Upper lobe of left lung (tissue), 6 donors: ENCODE measurements at places on chromosomes 7 and 10. TPM values are rescaled to one million over a fixed set of nuclear protein-coding genes. Genes with fewer than 3 reads are reported as not detected.

GRCh38 chr7:155670521-155670920 lies 26.1 kb downstream of the RBM33 start:
- DNase-seq, result no peak
- peak overlapping the region; percentile 54 for H3K27ac ChIP-seq
- H3K27me3 ChIP-seq, result no peaks in the 10 kb centered on the region

Gene ARMC3
- total RNA-seq, result 7.4 TPM

DNA sequence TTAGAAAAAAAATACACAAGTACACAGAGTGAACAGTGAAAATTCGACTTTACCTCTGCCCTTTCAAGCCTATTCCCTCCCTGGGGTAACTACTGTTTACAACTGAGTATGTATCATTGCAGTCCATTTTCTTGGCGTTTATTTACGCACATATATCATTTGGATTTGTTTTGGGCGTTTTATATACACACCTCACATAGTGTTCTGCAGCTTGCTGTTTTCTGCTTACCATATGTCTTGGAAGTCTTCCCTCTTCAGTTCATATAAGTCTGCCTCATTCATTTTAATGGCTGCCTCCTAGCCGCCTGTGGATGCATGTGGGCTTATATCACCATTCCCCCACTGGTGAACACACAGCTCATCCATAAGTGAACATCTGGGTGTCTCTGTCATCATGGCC lies 41.6 kb upstream of the COL13A1 start:
- no peaks in the 10 kb centered on the region for H3K27me3 ChIP-seq
- no peak for DNase-seq
- no peaks in the 10 kb centered on the region for H3K36me3 ChIP-seq
- no peaks in the 10 kb centered on the region for H3K4me1 ChIP-seq
- no peak overlapping the region for H3K27ac ChIP-seq

GRCh38 chr10:98374217-98374985 lies 40.6 kb downstream of the PYROXD2 start:
- no peaks in the 10 kb centered on the region for H3K36me3 ChIP-seq
- H3K4me3 ChIP-seq, result no peak overlapping the region
- H3K4me1 ChIP-seq, result peaks cover 3% of the 10 kb centered on the region
- DNase-seq, result no peak

DNA sequence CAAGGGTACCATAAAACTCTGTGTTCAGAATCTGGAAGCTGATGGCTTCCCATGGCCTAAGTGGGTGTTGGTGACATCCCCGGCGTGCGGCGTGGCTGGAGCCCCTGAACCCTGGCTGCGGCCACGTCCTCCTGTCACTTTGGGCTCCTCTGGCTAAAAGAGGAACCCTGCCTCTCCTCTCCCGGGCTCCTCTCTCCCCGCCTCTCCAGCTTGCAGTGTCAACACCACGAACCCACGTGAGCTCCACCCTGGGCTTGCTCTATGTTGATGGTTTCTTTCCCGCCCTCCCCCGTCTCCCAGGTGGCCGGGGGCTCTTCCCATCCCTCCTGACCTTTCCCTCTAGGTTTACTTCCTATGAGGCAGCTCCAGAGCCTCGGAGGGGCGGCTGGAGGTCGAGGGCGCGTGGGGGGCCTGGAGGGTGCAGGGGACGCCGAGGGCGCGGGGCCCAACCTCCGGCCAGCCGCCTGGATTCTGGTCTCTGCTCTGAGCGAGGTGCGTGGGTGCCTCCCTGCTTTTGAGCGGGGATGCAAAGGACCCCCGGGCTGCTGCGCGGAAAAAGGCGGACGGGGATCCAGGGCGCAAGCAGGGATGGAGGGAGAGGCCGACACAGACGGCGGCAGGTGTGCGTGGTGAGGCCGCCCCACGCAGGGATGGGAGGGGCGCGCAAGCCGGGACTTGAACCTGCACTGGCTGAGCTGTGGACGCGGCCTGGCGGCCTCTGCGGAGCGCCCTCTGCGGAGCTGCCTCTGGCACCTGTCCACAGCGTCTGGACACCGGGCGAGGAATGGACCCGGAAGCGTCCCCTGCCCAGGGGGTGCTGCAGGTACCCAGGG lies 115.5 kb upstream of the DIP2C start:
- H3K27ac ChIP-seq, result no peak overlapping the region
- no peak overlapping the region for H3K4me3 ChIP-seq
- H3K27me3 ChIP-seq, result no peaks in the 10 kb centered on the region
- no peaks in the 10 kb centered on the region for H3K36me3 ChIP-seq
- H3K4me1 ChIP-seq, result peaks cover 10% of the 10 kb centered on the region

Gene RELN
- total RNA-seq, result not detected

- no peaks in the 10 kb centered on the region for H3K36me3 ChIP-seq
- no peak overlapping the region for H3K27ac ChIP-seq
- no peaks in the 10 kb centered on the region for H3K27me3 ChIP-seq
- H3K4me1 ChIP-seq, result no peaks in the 10 kb centered on the region
- DNase-seq, result no peak
- H3K4me3 ChIP-seq, result no peak overlapping the region
Observed at GRCh38 chr7:108299251-108299973, 156.8 kb downstream of the NRCAM start.

DNA sequence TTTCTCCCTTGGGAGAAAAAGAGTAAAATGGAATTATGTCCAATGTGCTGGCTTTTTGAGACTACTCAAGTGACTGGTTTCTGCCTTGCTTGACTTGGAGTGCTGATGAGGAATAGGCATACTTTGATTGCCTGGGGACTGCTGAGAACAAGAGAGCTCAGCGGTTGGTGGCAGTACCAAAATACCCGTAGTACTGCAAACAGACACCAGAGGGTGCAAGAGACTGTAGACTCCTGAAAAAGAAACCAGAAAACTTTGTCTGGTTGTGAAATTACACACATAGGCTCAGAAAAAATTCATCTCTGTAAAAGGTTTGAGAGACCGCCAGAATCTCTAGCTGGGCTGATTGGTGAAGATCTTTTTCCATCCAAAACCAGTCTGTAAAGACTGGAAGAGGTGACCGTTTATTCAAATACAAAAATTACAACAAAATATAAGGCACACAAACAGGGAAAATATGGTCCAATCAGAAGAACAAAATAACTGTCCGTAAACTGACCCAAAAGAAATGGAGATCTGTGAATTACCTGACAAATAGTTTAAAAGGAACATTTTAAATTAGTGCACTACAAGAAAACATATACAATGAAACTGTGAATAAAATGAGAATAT lies 18.5 kb downstream of the BICC1 start:
- no peak overlapping the region for H3K4me3 ChIP-seq
- H3K27ac ChIP-seq, result no peak overlapping the region
- DNase-seq, result peak; percentile 37
- no peaks in the 10 kb centered on the region for H3K36me3 ChIP-seq

GRCh38 chr10:132375116-132375794 lies 21.7 kb upstream of the PWWP2B start:
- H3K36me3 ChIP-seq, result no peaks in the 10 kb centered on the region
- peaks cover 10% of the 10 kb centered on the region for H3K4me1 ChIP-seq
- no peak overlapping the region for H3K4me3 ChIP-seq
- peak; percentile 83 for DNase-seq
- H3K27ac ChIP-seq, result peak overlapping the region; percentile 67
- H3K27me3 ChIP-seq, result no peaks in the 10 kb centered on the region

Gene SPDYE2
- total RNA-seq, result not detected
